ENCODE measurements at places on chromosomes 5 and 9. TPM values are rescaled to one million over a fixed set of nuclear protein-coding genes. Genes with fewer than 3 reads are reported as not detected.

DNA sequence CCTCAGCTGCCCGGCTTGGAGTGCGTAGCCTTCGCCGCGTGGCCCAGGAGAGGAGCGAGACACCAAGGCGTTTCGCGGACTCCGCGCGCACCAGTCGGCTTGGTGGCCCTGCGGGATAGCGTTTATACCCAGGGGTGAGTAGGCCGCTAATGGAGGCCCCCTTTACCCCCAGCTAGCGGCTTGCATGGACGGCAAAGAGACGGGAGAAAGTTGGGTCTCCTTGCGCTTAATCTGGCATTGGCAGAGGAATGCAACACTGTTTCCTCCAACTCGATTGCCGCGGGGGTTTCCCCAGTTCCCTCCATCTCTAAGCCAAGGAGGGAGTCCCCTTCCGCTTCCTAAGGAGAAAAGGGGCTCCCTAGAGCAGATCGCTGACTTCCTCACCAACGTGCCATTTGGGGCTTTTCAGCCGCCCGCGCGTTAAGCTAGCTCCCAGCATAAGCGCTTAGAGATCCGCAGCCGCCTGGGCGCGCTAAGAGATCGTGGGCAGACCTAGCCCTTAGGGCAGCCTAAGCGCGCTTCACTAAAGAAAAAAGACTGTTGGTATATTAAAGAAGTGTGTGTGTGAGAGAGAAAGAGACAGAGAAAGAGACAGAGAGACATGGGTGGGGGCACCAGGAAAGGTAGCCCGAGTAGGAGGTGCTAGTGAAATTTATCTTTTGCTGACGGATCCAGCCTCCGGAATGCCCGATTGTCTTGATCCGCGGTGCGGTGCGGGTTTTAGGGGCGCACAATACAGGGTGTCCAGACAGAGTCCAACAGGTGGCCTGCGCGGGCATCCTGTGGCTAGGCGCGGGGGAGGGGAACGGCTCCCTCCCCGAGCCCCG, 597.9 kb upstream of the SGCD start:
- DNase-seq: peak; percentile 25

DNA sequence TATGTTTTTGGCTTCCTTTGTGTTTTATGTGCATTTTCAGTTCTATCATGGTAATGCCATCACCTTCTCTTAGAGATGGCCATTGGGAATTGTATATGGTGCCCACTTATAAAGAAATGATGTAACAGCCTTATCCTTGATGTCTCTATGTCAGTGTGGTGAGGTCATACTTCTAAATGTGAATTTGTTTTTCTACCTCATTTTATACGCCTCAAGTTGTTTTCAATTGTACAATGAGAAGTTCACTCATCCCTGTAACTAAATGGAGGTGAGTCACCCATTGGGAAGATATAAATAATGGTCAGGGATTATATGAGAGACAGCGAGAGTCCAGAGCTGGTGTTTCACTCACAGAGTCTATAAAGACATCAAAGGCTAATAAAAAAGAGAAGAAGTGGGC, 402.4 kb downstream of the AGTPBP1 start:
- DNase-seq: no peak

DNA sequence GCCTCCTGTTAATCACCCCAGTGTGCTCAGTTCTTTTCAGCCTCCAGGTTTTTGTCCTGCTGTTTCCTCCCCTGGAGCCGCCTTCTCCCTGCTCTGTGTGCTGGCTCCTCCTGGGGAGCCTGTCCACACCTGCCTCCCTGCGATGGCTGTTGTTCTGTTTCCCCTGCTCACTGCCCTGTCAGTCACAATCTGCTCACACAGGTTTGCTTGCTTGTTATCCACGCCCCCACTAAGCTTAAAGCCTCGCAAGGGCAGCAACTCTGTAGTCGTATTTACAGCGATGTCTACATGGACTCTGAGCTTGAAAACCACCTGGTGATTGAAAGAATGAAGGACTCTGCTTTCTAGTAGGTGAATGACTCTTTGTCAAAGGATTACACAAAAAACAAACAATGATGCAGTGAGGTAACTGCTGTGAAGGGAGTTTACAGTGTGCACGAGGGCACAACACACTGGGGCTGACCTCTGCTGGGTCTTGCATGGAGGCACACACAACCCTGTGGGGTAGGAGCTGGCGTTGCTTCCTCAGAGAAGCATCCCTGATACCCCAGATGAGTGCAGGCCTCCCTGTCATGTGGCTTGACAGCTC, 39.6 kb upstream of the TEX48 start:
- no peak for DNase-seq

GRCh38 chr9:131943351-131943841, 136.3 kb downstream of the MED27 start:
- no peak for DNase-seq

Gene ADRA1B
- polyA plus RNA-seq: 2.2 TPM

DNA sequence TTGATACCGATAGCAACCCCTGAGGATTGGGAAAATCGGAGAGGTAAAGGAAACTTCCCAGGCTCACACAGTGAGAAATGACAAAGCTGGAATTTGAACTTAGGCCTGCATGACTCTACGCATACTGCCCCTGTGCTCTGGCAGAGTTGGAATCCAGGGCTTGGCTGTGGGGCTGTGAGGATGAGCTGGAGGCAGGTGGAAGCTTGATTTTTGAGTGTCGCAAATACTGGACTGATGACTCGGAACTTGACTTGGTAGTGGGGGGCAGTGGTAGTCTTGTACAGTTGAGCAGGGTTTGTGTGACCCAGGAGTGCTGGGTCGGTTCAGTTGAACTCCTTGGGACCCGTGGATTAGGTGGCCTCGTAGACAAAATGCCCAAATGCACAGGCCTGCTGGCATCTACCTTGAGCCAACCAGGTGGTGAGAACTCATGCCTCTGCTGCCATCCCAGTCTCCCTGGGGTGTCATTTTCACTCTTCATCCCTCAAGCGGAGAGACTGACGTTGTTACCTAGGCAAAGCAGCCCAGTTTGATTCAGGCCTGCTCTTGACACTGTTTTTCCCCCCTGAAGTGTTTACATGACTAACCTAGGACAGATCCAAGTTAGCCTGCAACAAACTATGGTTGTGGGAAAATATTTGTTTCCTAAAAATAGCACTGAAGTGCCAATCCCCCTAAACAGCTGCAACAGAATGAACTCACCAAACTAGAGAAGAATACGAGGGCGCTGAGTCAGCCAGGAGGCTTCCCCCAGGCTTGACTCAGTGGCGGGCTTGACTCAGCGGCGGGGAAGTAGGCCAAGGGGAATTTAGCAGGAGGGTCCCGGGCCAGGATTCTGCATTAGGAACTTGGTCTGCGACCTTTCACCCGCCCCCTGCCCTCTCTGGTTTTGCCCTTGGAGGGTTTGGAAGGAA, 45.7 kb upstream of the ORM1 start:
- DNase-seq: no peak

Gene TLR4
- 1.2 TPM for polyA plus RNA-seq

Gene ST8SIA4
- polyA plus RNA-seq: 0.02 TPM

Data from SK-N-SH (cell line).